ENCODE measurements at places on chromosomes 2 and 18.
A peak's percentile ranks its signal among the peaks of the same experiment; 100 is the strongest.

DNA sequence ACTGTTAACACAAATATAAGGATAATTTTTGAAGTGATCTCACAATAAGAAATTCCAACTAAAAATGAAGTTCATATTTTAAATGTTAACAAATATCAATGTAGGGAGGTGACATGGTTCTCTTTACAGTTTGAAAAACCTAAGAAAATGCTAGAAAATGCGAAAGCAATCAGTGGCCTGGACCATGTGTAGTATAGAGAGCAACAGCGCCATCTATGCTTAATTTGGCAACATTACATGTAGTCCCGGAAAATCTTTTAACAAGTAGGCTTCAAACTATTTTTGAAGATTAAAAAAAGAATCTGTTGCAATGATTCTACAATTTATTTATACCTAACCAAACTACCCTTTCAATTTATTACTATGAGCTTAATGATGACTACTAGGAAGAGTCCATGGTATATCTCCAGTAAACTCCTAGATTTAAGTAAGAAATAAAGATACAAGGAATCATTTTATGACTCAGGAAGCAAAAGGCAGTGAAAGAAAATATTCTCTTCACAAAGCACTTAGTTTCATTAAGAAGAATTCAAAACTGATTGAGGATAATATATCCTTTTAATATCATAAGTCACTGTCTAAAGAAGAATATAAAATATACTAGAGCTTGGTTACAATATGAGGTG is 33.3 kb downstream of the NDUFA10 start:
- H3K27ac ChIP-seq = no peak overlapping the region
- no peak for DNase-seq
- no peaks in the 10 kb centered on the region for H3K27me3 ChIP-seq
- H3K4me3 ChIP-seq = no peak overlapping the region

DNA sequence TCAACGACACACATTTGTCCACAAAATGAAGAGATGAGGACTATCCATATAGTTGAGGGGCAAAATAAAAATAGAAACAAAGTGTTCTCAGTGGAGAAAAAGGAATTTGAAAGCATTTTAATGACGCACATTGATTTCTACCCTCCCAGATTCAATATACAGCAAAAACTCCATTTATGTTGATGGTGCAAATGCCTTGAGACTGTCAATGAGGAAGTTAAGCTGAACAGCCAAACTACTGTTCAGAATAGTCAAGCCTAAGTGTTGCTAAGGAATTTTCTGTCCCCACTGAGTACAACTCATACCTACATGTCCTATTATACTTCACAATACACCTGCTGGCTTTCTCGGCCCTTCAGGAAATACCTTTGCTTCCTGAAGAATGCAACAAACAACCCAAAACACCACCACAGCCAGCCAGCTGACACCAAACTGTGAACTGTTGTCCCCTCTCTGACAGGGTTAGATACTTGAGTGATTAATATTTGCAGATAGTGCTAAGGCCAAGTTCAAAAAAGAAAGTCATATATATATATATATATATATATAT is 27.8 kb upstream of the DARS1 start:
- DNase-seq = no peak
- H3K4me3 ChIP-seq = no peak overlapping the region
- no peak overlapping the region for H3K27ac ChIP-seq
- peaks cover 5% of the 10 kb centered on the region for H3K36me3 ChIP-seq

GRCh38 chr2:64654063-64654811 is 524 bp upstream of the SERTAD2 start:
- peaks cover 11% of the 10 kb centered on the region for H3K36me3 ChIP-seq
- peak; percentile 63 for DNase-seq
- H3K4me1 ChIP-seq = peaks cover 28% of the 10 kb centered on the region
- H3K27ac ChIP-seq = peak overlapping the region; percentile 96
- H3K27me3 ChIP-seq = no peaks in the 10 kb centered on the region

DNA sequence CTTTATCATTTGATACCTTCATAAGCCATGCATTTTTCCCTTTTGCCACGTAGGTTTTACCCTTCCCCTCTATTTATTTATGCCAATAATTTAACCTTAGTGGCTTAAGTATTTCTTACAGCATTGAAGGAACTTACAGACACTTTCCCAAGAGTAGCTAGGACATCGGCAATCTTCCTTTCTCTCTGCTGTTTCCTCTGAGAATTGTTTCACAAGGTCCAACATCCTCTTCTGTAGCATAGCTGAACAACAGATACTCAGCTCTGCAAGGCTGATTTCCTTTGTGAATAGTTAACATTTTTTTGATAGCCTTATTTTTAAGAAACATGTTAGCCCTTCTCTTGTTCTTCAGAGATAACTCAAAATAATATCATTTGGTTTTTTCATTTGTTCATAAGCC is 1.1 kb upstream of the GCA start:
- H3K4me3 ChIP-seq = peak overlapping the region; percentile 87
- peaks cover 11% of the 10 kb centered on the region for H3K4me1 ChIP-seq
- no peak for DNase-seq

- no peaks in the 10 kb centered on the region for H3K36me3 ChIP-seq
- H3K27ac ChIP-seq = no peak overlapping the region
Observed at GRCh38 chr18:48065601-48065995, 135.1 kb upstream of the SMAD2 start.

DNA sequence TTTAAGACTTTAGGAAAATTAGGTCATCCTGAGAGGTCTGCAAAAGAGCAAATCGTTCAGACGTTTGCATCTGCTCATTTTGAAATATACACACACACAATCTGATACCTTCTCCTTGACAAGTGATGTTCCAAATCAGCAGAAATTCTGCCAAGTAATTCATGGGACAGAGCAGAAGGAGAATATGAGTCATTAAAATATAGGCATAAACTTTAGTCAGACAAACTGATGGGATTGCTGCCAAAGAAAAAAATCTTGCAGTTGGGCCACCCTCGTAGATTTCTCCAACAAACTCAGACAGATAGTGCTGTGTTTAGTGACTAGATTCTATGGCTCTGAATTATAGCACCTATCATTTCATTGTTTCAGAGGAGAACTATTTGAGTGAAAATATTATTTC is 336.3 kb downstream of the NYAP2 start:
- DNase-seq = no peak
- no peak overlapping the region for H3K27ac ChIP-seq
- no peaks in the 10 kb centered on the region for H3K36me3 ChIP-seq

DNA sequence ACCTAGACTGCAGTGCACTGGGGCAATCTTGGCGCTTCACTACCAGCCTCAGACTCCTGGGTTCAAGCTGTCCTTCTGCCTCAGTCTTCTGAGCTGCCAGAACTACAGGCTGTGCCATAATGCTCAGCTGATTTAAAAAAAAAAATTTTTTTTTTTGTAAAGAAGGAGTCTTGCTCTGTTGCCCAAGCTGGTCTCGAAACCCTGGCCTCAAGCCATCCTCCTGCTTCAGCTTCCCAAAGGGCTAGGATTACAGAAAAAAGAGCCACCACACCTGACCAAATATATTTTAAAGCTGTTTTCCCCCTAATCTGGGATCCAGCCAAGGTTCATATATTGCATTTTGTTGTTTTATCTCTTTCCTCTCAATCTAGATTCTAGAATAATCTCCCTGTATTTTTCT is 82.2 kb downstream of the RAB31 start:
- no peak for DNase-seq
- no peaks in the 10 kb centered on the region for H3K4me1 ChIP-seq
- peaks cover 32% of the 10 kb centered on the region for H3K27me3 ChIP-seq
- no peak overlapping the region for H3K27ac ChIP-seq

- H3K4me1 ChIP-seq = no peaks in the 10 kb centered on the region
- H3K36me3 ChIP-seq = no peaks in the 10 kb centered on the region
- H3K27ac ChIP-seq = no peak overlapping the region
- H3K4me3 ChIP-seq = no peak overlapping the region
Observed at GRCh38 chr2:140714586-140714985, 1416.2 kb downstream of the LRP1B start.

DNA sequence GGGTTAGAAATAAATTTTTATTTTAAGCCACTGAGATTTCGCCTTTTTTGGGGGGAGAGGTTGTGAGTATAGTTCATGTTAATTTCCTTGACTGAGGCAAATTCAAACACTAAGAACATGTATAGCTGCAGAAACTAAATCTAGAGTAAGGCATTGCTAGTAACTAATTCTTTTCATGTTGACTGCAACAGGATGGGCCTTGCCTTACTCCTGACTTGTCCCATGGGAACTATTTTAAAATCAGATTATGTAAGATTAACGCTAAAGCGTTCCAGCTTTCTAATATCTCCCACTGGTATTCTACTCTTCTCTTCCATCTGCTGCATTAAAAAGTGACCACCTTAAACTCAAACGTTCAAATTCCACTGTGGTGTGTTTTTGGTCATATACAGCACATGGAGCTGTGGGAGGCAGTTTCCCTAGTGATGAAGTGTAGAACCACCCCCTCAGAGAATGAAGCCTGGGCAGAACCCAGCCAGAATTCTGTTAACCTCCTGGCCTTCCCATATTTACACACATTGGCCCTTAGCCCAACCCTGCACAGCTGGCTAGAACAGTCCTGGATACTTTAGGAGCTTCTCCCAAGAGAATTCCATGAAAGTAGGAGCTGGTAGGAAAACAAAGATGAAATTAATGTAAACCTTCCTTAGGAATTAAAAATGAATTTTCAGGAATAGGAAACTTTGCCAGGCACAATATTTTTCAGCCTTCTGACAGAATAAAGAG is 687.8 kb downstream of the SLC4A3 start:
- H3K27ac ChIP-seq = no peak overlapping the region
- H3K27me3 ChIP-seq = no peaks in the 10 kb centered on the region
- DNase-seq = no peak

DNA sequence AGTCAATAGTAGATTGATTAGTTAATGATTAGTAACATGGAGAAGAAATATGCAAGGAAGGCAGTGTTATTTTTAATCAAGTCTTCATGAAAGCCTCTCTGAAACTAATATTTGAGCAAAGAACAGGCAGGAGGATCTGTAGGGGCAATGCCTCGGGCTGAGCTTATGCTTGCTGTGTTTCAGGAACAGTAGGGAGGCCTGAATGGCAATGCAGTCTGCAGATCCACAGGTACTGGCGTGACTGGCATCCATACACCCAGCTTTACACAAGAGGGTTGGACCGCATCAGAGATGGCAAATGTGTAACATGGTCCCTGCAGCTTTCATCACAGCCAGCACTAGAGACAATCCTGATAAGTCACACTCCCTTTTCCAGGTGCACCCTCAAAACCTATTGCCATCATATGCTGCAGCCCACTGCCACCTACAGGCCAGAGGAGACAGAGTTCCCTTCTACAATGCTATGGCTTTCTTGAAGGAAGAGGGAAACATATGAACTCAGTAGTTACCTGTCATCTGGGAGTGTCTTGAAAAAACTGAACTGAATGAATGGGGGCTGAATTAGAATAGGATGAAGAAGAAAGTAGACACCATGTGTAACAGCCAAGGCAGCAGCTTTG is 582.4 kb upstream of the RAB6C start:
- no peak for DNase-seq
- H3K27me3 ChIP-seq = no peaks in the 10 kb centered on the region
- no peak overlapping the region for H3K27ac ChIP-seq
- H3K36me3 ChIP-seq = no peaks in the 10 kb centered on the region
- no peak overlapping the region for H3K4me3 ChIP-seq

Data from effector memory CD8-positive, alpha-beta T cell (primary cell).